ENCODE measurements at places on chromosomes 2 and 18.

GRCh38 chr2:205180730-205181129 lies 501.6 kb upstream of the NRP2 start:
- DNase-seq = no peak

DNA sequence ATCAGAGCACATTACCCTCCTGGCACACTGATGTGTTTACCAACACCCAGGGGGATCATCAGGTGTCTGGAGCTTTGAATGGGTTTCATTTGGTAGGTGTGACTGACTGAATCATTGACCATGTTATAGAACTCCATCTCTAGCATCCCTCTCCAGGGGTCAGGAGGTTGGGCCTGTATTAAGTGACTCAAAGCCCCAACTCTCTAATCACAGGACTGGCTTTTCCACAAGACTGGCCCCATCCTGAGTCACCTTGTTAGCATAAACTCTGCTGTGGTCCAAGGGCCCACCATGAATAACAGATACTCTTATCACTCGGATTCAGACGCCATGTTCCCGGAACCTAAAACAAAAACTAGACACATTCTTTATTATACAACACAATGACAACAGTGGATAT lies 125.9 kb upstream of the NDUFV2 start:
- DNase-seq = no peak

DNA sequence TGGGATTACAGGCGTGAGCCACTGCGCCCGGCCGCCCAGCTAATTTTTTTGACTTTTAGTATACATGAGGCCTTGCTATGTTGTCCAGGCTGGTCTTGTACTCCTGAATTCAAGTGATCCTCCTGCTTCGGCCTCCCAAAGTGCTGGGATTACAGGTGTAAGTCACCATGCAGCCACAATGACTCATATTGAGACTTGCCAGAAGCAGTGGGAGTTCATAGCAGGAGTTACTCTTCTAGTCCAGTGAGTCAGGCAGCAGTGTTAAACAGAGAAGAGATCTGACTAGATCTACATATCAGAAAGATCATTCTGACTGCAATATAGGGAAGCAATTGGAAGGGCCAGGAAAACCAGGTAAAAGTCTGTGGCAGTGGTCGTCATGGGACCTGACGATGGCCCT lies 1.5 kb upstream of the FLACC1 start:
- no peak for DNase-seq

DNA sequence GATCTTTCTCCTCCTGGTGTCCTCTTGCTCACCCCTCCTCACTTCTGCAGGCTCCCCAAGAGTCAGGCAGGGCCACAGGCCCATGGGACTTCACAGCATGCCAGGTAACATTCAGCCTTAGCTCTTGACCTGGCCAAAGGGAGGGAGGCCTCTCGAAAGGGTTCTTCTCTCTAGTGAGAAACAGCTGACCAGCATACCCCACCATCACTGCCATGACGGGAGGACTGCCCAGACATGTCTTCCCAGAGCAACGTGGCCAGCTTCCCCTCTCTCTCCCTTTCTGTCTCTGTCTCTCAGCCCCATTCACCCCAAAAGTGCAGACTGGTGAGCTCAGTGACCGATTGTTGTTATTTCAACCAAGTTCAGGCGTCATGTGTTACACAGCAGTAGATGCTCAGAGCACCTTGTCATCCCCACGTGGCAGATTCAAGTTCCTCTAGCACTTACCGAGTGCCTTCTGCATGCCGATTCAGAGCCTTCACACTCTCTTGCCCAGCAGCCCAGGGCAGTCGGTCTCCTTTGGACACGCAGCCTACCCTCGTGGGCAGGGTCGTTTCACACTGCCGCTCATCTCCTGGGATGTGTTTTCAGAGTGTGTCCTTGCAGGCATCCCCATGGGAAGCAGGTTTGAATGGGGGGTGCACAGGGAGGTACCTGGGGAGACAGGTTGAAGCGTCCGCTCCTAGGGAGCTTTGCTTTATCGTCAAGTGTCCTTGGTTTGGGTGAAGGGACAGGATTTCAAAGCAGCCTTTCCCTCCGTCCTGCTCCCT lies 259.9 kb downstream of the NDUFA10 start:
- DNase-seq = no peak

GRCh38 chr2:128195435-128195984 lies 104.5 kb downstream of the UGGT1 start:
- no peak for DNase-seq

DNA sequence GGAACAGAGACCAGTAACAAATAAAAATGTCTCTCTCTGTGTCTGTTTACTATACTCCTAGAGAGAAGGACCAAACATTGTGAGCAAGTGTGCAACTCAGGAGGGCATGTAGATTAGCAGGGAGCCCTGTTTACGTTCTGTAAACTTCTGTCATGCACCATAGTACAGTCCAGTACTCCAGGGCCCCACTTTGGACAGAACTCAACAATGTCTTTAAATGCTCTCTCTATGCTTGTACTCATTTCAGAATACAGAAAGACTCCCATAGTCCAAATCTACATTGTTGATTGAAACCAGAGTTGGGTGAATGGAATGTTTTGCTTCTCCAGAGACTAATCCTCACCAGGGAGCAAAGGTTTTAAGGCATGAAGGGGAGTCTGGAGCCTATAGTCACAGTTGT lies 934.8 kb downstream of the NRXN1 start:
- DNase-seq = no peak

DNA sequence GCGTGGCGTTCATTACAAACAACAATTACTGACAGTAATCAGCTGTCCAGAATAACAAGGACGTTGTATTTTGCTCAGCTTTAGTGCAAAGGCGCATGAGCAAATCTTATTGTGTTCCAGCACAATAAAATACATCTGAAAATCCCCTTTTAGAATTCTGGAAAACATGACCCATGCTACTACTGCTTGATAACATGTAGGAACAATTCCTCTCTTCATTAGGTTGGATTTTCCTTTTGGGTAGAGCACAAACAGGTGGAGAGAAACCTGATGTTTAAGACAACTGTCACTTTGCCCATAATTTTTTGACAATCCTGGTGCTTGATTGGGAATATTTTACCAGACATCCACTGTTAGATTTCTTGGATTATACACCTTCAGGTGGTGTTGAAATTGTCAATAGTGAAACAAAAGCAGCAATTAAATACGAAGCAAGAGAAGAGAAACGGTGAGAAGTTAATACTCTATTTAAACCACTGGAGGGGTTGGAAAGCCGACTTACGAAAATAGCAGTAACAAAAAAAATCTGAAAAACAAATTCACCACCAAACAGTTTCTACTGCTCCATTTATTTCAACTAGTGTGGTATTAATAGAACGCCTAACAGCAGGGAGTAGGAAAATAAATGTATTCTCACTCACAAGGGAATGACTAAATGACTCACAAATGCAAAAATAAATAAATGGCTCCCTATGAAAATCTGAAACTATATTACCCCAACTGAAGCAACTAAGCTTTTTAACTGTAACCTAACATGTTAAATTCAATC lies 102.7 kb downstream of the CPO start:
- no peak for DNase-seq

GRCh38 chr2:204604061-204604460 lies 58.8 kb downstream of the PARD3B start:
- DNase-seq = no peak

DNA sequence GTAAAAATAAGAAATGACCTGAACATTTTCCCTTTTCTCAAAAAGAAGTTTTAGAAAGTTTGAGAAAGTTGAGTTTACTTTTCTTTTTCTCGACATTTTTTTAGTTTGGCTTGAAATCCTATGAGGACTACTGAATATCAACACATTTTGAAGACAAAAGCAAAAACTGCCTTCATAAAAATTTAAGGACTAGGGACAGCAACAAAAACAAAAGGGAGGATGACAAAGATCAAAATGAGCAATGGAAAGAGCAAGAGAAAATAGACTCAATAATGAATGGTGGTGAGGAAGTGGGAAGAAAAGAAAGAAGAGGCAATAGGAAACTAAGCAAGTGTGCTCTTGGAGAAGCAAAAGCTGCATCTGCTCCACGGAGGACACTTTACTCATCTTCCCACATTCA lies 82.5 kb downstream of the ABCA12 start:
- no peak for DNase-seq

- no peak for DNase-seq
Measured at GRCh38 chr2:44912660-44913059, 28.8 kb upstream of the SIX3 start.

- DNase-seq = no peak
Measured at GRCh38 chr2:226137201-226137811, 662.3 kb downstream of the IRS1 start.

DNA sequence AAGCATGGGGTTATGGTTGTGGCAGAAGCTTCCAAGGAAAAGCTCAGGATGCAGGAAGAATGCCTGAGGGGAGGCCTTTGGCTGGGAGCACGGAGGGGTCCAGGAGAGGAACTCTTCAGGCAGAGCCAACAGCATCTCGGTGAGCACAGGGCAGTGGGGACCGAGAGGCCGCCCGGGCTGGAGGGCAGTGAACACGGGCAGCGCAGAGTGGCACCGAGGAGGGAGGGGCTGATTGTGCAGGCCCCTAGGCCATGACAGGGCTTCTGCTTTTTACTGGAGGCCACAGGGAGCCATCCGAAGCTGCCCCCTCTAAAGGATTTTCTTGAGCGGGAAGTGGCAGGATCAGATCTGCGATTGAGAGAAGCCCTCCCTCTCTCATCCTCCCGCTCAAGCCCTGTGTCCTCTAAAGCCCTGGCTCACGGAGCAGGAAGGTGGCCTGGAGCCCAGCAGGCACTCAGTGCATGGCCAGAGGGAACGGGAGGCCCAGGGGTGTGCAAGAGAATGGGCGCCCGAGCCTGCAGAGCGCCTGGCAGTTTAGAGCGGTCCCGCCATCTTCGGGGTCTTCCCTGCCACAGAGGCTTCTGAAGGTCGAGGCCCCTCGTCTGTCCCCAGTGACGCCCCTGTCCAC lies 110.0 kb upstream of the STON1 start:
- DNase-seq = no peak

DNA sequence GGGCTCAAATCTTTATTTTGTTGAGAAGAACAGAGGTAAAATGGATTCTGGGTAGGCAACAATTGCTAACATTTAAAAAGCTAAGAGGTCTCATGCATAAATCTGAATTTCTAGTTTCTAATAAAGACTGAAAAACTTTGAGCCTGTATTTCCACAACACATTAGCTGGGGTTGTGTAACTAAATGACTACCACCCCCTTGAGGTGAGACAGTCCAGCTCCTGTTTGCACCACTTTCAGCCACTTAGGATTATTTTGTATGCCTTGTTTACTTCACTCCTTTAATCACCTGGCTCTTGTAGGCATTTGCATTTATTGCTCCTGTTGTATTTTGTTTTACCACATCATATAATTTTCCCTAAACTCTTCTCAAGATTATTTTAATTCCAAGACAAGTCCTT lies 376.6 kb downstream of the PTH2R start:
- no peak for DNase-seq

DNA sequence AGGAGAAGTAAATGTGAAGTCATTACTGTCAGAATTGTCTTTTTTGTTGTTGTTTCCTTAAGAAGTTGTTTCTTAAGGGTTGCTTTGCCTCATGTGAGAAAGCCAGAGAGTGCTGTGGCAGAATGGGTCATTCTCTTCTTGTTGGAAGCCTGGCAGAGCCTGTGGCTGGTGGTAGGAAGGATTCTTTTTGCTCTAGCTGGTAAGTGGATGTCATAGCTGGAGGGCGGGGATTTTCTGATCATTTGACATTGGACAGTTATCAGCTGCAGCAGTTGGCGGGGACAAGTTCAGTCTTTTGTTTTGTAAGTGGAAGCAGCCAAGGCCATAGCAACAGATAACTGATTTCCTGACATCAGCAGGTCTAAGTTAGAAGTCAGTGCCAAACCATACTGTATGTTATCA lies 5.5 kb upstream of the RMDN2 start:
- no peak for DNase-seq

DNA sequence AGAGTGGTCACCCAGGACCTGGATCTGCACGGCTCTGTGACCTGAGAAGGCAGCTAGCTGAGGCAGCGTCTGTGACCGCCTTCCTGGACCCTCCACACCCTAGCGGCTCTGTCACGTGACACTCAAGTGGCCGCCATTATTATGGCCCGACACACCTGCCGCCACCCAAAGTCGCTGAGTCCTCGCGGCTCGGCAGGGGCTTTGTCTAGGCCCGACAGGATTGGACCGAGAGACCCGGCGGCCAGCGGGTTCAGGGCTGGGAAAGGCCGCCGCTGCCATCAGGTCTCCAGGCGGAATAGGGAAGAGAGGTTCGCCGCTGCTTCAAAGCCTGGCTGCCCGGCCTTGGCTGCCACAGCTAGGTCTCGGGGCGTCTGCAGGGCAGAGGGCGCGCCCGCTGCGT lies 1162.5 kb upstream of the LRRTM1 start:
- DNase-seq = no peak

GRCh38 chr2:238555786-238556542 lies 129.2 kb downstream of the ASB1 start:
- no peak for DNase-seq

- no peak for DNase-seq
Measured at GRCh38 chr2:126864861-126865260, 33.8 kb upstream of the TEX51 start.

GRCh38 chr2:120104772-120105171 lies 91.9 kb downstream of the EPB41L5 start:
- no peak for DNase-seq

- peak; percentile 29 for DNase-seq
Measured at GRCh38 chr18:32019251-32019948, 775 bp downstream of the RNF125 start.

- DNase-seq = no peak
Measured at GRCh38 chr2:208269091-208269490, 3.0 kb downstream of the PIKFYVE start.

DNA sequence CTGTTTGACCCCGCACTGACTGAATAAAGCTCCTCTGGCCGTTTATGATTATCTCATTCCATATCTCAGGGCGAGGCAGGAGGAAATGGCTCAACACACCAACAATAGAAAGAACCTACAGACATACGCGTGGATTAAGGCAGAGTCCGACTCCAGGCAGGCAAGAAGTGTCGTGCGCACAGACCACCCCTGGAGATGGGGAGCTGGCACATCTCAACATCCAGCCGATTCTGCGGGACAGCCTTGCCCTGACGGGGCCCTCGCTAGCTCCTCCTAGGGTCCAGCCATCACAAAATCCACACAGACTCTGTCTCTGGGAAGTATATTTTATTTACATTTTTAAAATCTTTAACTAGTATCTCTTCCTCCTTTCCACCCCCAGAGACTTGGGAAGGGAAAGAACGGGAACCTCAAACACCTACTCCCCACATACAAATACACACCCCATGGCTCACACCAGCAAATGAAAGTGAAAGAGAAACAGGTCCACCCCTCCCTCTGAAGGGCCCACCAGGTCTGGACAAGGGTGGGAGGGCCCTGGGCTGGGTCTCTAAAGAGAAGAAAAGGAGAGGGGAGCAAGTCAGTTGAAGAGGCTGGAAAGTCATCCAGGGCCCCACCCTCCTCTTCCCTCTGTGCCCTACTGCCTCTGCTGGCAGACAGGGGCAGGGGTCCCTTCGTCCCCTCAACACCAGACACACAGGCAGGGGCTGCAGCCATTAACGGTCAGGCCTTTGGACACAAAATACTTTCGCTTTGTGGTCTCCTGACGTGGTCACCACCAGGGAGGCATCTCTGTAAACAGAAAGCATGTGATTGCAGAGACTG lies 3.2 kb downstream of the GPBAR1 start:
- DNase-seq = no peak
